COLO829 (cell line): ENCODE measurements at places on chromosomes 6 and 20.

- no peak for DNase-seq
Measured at GRCh38 chr20:16293590-16293989, 279.7 kb downstream of the KIF16B start.

DNA sequence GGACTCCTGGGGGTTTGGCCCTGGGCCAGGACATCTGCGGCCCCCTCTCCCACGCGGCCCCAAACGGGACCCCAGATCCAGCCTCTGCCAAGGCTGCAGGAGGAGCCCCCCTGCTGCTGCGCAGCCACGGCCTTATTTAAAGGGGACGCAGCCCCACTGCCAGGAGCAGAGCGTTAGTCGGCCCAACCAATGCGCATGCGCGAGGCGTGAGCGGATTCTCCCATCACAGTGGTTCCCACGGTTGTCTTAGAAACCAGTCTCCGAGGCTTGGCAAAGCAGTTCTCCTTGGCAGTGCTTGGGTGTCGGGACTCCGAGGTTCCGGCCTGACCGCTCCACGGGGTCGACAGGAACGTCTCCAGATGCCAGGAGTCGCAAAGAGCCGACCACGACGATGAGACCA, 288.3 kb upstream of the ZNF337 start:
- DNase-seq: no peak

GRCh38 chr6:149851461-149852110, 12.6 kb downstream of the LRP11 start:
- no peak for DNase-seq

DNA sequence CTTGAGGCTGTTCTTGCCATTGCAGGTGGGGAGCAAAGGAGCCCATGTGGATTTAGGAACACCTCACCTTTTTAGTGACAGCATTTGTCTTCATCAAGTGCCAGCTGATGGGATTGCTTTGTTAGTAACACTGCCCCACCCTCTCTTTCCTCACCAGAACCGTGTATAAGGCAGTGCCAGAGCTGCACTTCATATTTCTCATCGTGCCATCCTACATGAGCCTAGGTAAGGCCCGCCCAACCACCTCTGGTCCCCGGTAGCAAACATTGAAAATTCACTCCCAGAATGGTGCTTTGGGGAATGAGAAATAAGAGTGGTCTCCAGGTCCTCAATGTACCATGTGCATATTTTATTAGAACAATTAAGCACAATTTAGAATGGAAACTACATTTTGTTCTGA, 22.7 kb downstream of the CFAP61 start:
- no peak for DNase-seq

GRCh38 chr6:168132531-168133167, 53.6 kb upstream of the FRMD1 start:
- DNase-seq: no peak

DNA sequence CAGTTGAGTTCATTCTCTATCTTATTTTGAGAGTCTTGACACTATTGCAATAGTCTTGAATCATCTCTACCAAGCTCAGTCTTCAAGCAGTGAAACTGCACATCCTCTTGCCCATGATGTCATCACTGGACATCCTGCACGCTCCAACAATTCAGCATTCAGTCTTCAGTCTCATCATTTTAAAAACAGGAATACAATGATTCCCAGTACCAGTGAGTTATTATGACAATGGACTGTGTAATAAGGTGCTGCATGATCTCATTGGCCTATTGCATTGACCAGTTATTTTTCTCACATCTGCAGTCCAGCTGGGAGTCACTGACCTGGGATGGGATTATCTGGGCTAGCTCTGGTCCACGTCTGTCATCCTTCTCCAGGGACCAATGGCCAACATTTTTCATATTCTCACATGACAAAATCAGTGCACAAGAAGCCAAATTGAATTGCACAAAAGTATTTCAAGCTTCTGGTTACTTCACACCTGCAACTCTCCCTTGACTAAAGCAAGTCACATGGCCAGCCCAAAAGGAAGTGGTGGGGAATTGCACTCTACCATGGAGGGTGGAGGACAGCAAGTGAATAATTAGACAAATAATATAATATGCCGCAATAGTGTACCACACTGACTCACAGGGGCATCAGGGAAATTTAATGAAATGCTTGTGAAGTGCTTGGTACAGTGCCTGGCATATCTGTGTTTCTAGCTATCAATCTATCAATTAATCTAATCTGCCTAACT, 6.4 kb upstream of the CST2 start:
- DNase-seq: no peak
